ENCODE measurements at places on chromosomes 5 and 9. TPM values are rescaled to one million over a fixed set of nuclear protein-coding genes. Genes with fewer than 3 reads are reported as not detected.

Gene PCDHB12
- 0.80 TPM for polyA plus RNA-seq

Gene ASPN
- polyA plus RNA-seq = 0.99 TPM

Gene RASGRF2
- 5.0 TPM for polyA plus RNA-seq

Gene SPTAN1
- polyA plus RNA-seq = 108 TPM

Gene ADAMTS6
- polyA plus RNA-seq = 0.61 TPM

Gene CDKN2A
- 2.7 TPM for polyA plus RNA-seq

Gene EFNA5
- 10.1 TPM for polyA plus RNA-seq

Gene CKMT2
- 2.1 TPM for polyA plus RNA-seq

Gene PGM5
- polyA plus RNA-seq = not detected

Gene MARCHF11
- polyA plus RNA-seq = 0.49 TPM

Gene ADAMTS13
- polyA plus RNA-seq = 4.4 TPM

Gene PCDHB14
- polyA plus RNA-seq = 0.71 TPM

Gene MLANA
- polyA plus RNA-seq = 0.38 TPM

Gene TMED9
- 77.2 TPM for polyA plus RNA-seq

Gene TRIP13
- polyA plus RNA-seq = 42.2 TPM

Gene C5orf52
- not detected for polyA plus RNA-seq

Gene SLCO6A1
- 0.34 TPM for polyA plus RNA-seq

Gene BRINP1
- 11.8 TPM for polyA plus RNA-seq

Gene NUDCD2
- 112 TPM for polyA plus RNA-seq

Gene ANKRD31
- 0.30 TPM for polyA plus RNA-seq

Gene FGF1
- polyA plus RNA-seq = 0.34 TPM

Gene ITGA1
- 2.6 TPM for polyA plus RNA-seq

Gene GLRA1
- not detected for polyA plus RNA-seq

Gene WHRN
- polyA plus RNA-seq = 7.2 TPM

Gene DBH
- polyA plus RNA-seq = 0.26 TPM

Gene TAF11L10
- not detected for polyA plus RNA-seq

Gene ANKRD18B
- 12.4 TPM for polyA plus RNA-seq

Gene SWI5
- polyA plus RNA-seq = 42.5 TPM

Gene CARD6
- 0.32 TPM for polyA plus RNA-seq

Gene CSNK1G3
- polyA plus RNA-seq = 19.6 TPM

Gene HABP4
- 11.1 TPM for polyA plus RNA-seq

Gene CMYA5
- 0.42 TPM for polyA plus RNA-seq

Gene NR2F1
- polyA plus RNA-seq = not detected

Gene GCNT1
- polyA plus RNA-seq = 4.2 TPM

Gene MRPS30
- polyA plus RNA-seq = 86.1 TPM

Gene KIF20A
- polyA plus RNA-seq = 35.8 TPM

Gene RAPGEF1
- 10.9 TPM for polyA plus RNA-seq

Gene NUDT12
- 9.3 TPM for polyA plus RNA-seq

Gene CA9
- 2.2 TPM for polyA plus RNA-seq

Gene NSG2
- 0.16 TPM for polyA plus RNA-seq

Gene RANBP3L
- polyA plus RNA-seq = not detected

Gene HEMGN
- not detected for polyA plus RNA-seq

Gene PCDHGB7
- 1.4 TPM for polyA plus RNA-seq

Gene GRM6
- 0.50 TPM for polyA plus RNA-seq

Gene LTC4S
- 5.8 TPM for polyA plus RNA-seq

Gene AFAP1L1
- 3.2 TPM for polyA plus RNA-seq

Gene GRXCR2
- polyA plus RNA-seq = not detected

Data from GM23338 (cell line).